Stimulated activated CD8-positive, alpha-beta memory T cell treated with anti-CD3 and anti-CD28 coated beads, Interleukin-4, amount 100 ng/mL, for 1 hour (primary cell): ENCODE measurements at places on chromosomes 13 and 19.

- DNase-seq, result no peak
Observed at GRCh38 chr13:30796631-30797601, 61.6 kb downstream of the ALOX5AP start.

- no peak for DNase-seq
Observed at GRCh38 chr13:102687520-102687919, 7.3 kb downstream of the METTL21C start.

- no peak for DNase-seq
Observed at GRCh38 chr13:25493931-25494640, 122.3 kb downstream of the ATP8A2 start.

GRCh38 chr19:12840091-12841079, 2.1 kb downstream of the MAST1 start:
- no peak for DNase-seq

DNA sequence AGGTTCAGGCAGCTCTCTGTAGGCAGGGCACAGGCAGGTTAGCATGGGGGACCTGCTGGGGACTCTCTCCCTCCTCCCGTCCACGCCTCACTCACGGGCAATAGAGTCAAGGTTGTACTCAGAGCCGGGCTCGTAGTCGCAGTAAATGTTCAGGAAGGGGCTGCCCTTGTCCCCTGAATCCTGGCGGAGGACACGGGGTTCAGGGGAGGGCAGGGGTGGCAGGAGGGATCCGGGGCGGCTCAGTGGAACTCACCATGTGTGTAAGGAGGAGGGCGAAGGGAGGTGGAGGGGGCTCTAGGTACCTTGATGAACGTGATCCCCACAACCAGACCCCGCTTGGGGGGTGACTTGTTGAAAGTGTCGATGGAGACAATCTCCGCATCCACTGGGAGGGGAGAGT, 819 bp downstream of the KPTN start:
- no peak for DNase-seq
